Activated CD8-positive, alpha-beta memory T cell treated with anti-CD3 and anti-CD28 coated beads for 1 hour (primary cell): ENCODE measurements at places on chromosomes 12 and 14.

- DNase-seq = no peak
These were observed 326.9 kb upstream of the DIO3 start for GRCh38 chr14:101234244-101234937.

DNA sequence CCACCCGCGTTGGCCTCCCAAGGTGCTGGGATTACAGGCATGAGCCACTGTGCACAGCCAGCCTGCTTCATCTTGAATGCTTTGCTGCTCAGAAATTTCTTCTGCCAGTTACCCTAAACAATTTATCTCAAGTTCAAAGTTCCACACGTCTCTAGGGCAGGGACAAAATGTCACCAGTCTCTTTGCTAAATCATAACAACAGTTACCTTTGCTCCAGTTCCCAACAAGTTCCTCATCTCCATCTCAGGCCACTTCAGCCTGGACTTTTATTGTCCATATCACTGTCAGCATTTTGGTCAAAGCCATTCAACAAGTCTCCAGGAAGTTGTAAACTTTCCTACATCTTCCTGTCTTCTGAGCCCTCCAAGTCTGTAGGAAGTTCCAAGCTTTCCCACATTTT, 159.5 kb upstream of the DYRK2 start:
- no peak for DNase-seq

DNA sequence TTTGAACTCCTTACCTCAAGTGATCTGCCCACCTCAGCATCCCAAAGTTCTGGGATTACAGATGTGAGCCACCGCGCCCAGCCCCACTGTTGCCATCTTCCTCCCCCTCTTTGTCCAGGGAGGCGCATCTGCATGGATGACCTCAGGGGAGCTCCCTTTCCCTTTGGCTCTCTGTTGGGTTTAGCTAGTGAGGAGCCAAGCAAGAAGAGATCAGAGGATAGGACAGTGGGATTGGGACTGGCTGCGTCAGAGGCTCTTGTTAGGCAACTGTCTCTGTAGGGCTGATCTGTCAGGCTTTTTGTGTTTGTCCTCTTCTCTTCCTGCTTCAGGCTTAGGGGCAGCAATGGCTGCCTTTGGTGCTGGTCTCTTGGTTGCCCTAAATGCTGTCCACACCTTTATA, 8.5 kb upstream of the IFT81 start:
- DNase-seq = no peak

DNA sequence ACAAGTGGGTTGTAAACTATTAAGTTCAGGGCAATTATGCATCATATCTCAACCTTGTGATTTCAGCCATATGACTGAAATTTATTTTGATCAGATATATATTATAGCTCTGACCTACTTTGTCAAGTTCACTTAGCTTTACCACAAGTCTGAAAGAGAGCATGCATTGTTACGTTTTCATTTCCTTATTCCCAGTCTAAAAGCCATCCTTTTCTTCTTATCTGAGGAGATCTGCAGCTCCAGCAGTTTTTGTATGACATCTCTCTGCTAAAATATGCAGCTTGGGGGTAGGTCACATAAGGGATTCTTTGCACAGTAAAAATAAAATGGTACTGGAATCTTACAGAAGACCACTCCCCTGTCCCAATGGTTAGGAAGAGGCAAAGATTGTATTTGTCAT, 1682.8 kb upstream of the FLRT2 start:
- DNase-seq = no peak

DNA sequence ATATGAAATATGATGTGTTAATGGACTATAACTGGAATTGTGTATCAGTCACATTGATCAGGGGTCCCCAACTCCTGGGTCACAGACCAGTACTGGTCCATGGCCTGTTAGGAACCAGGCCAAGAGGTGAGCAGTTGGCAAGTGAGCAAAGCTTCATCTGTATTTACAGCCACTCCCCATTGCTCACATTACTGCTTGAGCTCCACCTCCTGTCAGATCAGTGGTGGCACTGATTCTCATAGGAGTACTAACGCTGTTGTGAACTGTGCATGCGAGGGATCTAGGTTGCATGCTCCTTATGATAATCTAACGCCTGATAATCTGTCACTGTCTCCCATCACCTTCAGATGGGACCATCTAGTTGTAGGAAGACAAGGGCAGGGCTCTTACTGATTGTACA, 72.3 kb downstream of the CDK17 start:
- no peak for DNase-seq

GRCh38 chr14:51283402-51284085, 43.5 kb downstream of the TMX1 start:
- no peak for DNase-seq

- no peak for DNase-seq
These were observed 325.1 kb upstream of the DCN start for GRCh38 chr12:91507754-91508153.
